Pancreas (tissue), 10 donors: ENCODE measurements at places on chromosomes 6 and 20. TPM values are rescaled to one million over a fixed set of nuclear protein-coding genes. Genes with fewer than 3 reads are reported as not detected.

GRCh38 chr6:87684895-87685654, 17.0 kb downstream of the AKIRIN2 start:
- DNase-seq, result no peak

DNA sequence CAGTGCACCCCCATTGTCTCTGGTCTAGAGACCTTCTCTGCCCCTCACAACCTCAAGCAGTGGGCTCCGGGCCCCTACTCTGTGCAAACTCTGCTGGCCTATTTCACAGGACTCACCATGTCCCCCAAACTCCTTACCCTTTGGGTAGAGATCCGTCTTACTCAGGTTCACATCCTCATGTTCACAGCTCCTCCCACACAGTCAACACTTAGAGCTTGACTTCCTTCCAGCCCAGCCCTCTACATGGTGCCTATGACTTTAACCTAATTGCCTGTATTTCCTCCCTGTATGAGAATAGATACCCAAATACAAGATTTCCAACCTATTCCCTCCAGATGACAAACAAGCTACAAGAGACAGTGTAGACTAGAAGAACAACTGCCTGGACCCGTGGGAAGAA, 528.6 kb upstream of the JARID2 start:
- no peak for DNase-seq

- peak; percentile 66 for DNase-seq
Measured at GRCh38 chr20:62136283-62137091, 6.7 kb downstream of the PSMA7 start.

GRCh38 chr6:121816906-121817540, 381.6 kb downstream of the GJA1 start:
- DNase-seq, result no peak

The SULF2 gene
- total RNA-seq, result 41.7 TPM
